Stimulated activated CD4-positive, alpha-beta T cell treated with anti-CD3 and anti-CD28 coated beads, TNF-alpha, amount 100 ng/mL, for 4 hours (primary cell): ENCODE measurements at places on chromosomes 5 and 9.

GRCh38 chr9:96567203-96567700 lies 52.4 kb downstream of the CDC14B start:
- DNase-seq = no peak

DNA sequence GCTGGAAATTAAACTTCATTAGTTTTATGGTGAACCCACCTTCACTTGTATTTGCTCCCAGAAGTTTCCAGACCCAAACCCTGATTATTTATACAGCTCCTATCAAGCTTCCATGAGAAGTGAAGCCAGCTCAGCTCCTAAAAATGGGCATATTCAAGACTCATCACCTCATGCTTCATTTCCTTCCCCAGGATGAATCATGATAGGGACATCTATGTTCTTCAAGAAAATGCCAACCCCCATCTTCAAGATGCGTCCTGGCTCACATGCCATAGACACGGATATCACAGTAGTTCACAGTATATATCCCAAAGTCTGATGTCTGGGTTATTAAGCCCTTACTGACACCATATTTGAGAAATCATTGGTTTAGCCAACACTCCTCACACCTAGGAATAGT lies 217.6 kb downstream of the NPR3 start:
- DNase-seq = no peak

DNA sequence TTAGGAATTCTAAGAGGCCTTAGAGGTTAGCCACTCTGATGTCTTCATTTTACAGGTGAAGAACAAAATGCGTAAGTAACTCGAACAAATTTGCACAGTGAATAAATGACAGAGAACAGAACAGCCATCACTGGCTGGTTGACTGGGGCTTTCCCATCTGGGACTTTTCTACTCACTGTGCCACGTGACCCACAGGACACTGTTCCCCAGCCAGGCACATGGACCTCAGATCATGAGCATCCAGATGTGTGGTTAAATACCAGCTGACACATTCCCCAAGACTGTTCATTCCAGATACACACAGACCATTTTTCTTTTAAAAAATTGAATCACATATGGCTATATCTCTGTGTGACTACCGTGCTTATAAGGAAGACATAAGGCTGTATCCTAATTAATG lies 25.8 kb upstream of the MED10 start:
- DNase-seq = no peak

- DNase-seq = no peak
These were observed 71.4 kb downstream of the CEP120 start for GRCh38 chr5:123351820-123352219.

DNA sequence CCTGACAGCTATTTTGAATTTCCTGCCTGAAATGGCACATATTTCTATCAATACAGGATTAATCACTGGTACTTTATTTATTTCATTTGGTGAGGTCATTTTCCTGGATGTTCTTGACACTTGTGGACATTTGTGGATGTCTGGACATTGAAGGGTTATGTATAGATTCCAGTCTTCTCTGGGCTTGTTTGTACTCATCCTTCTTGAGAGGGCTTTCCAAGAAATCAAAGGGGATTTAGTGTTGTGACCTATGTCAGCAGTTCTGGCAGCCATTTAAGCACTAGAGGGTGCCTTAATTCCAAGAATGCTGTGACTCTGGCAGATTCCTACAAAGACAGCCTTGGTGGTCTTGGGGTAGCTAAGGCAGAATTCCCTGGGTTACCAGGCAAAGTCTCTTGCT lies 259.7 kb downstream of the CSNK1G3 start:
- DNase-seq = no peak

DNA sequence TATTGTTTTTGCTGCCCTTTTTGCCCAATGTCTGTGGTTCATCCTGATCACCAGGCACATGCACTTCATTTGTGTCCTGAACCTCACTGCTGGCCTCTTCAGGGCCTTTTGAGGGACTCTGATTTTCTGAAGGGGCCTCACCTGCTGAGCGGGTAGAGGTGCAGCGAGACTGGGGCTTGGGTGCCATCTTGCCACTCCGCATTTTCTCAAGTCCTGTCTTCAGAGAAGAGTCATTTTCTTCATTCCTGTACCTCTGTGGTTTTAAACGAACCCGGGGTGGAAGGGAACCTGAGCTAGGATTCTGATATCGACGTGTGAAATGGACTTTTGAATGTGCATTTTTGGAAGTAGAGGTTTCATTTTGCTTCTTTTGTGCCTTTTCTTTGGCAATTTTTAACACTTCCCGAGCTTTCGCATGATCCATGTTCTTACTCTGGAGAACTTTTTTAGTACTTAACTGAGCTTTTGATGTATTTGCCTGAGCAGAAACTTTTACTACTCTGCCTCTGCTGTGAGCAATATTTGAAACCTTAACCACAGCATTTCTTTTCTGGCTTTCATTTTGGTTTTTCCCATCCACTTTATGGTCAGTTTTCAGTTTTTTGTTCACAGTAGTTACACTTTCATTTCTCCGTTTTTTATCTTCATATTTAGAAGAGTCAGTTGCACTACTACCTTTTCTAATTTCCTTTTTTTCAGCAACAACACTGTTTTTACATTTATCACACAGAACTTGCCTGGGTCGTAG lies 26.1 kb downstream of the PWWP2A start:
- DNase-seq = no peak

GRCh38 chr5:105506692-105507277 lies 1944.2 kb upstream of the NUDT12 start:
- DNase-seq = no peak

GRCh38 chr5:114948363-114948762 lies 221.3 kb downstream of the TRIM36 start:
- DNase-seq = no peak

DNA sequence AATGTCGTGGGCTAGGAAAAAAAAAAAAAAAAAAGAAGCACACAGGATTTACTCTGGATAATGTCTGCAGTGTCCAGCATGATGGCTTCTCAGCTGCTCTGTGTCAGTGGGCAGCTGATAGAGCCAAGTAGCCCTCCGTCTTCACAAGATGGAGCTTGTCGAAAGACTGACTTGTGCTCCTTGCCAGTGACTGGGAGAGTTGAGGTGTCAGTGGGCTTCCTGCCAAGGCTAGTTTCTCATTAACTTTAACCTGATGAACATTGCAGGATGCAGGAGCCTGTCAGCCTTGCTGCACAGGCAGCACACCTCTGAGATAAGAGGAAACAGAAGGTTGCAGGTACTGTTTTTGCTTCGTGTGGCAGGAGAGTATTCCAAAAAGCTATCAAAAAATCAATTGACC lies 171.4 kb upstream of the SGCD start:
- DNase-seq = no peak
